ENCODE measurements at places on chromosomes 4 and X. TPM values are rescaled to one million over a fixed set of nuclear protein-coding genes. Genes with fewer than 3 reads are reported as not detected.
A peak's percentile ranks its signal among the peaks of the same experiment; 100 is the strongest.

DNA sequence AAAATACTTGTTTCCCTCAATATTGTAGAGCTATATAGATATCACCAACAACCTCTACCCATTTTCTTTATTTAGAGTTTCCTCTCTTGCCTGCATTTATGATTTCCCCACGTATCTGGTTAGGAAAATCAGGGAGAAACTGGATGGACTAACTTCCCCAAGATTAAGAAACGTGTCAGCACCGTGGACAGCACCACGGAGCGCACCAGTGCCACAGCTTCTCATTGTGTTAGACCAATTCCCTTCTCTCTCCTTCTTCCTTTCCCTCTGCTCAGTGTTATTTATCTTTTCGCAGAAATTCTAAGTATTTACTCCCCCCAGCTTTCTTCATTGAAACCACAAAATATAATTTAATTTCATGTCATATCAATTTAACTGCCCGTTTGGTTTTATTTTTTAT lies 568.6 kb upstream of the BOD1L1 start:
- DNase-seq: no peak

GRCh38 chr4:53866055-53866454 lies 198.3 kb downstream of the CHIC2 start:
- no peak for DNase-seq

- DNase-seq: no peak
These were observed at the start of gene STK32B for GRCh38 chr4:5051278-5052203. Gene STK32B, plus strand, starts transcription at chr4:5051480.

DNA sequence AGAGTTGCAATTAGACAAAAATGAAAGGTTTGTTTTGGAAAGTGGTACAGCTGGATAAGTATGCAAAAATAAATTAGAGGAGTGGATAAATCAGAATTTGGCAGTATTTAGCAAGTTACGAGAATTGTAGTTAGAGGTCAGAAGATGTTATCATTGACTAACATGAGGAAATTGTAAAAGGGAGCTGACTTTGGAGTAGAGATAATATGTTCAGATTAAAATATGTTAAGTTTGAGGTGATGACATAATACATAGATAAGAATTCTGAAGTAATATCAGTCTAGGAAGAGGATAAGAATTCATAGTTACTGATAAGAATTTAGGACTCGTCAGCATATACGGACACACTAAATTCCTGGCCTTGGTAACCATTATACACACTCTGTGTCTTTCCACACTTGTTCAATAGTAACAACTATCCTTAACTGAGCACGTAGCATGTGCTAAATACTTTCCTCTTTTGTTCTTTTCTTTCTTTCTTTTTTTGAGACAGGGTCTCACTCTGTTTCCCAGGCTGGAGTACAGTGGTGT lies 4.1 kb upstream of the EPGN start:
- DNase-seq: no peak

GRCh38 chr4:112060212-112060611 lies 85.0 kb upstream of the FAM241A start:
- DNase-seq: no peak

DNA sequence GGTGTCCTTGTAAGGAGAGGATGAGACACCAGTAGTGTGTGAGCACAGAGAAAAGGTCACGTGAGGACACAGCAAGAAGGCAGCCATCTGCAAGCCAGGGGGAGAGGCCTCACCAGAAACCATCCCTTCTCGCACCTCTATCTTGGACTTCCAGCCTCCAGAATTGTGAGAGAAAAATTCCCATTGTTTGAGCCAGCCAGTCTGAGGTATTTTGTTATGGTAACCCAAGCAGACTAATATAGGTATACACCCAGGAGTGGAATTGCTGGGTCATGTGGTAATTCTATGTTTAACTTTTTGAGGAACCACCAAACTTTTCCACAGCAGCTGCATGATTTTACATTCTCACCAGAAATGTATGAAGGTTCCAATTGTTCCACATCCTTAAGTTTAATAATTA lies 25.6 kb downstream of the ZDHHC9 start:
- DNase-seq: no peak

DNA sequence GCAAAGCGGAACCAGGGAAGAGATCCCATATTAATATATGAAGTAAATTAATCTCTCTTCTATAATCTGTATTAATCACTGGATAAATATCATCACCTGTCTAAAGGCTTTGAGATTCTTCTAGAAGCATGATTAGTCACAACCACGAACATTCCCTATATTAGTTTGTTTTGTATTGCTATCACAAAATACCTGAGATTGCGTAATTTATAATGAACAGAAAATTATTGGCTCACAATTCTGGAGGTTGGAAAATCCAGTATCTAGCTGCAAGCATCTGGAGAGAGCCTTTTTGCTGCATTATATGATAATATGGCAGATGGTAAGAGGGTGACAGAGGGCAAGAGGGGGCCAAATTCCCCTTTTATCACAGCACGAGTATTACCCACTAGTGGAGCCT lies 532.6 kb upstream of the EPHA5 start:
- DNase-seq: no peak

GRCh38 chr4:171639540-171639939 lies 173.7 kb upstream of the GALNTL6 start:
- DNase-seq: no peak

DNA sequence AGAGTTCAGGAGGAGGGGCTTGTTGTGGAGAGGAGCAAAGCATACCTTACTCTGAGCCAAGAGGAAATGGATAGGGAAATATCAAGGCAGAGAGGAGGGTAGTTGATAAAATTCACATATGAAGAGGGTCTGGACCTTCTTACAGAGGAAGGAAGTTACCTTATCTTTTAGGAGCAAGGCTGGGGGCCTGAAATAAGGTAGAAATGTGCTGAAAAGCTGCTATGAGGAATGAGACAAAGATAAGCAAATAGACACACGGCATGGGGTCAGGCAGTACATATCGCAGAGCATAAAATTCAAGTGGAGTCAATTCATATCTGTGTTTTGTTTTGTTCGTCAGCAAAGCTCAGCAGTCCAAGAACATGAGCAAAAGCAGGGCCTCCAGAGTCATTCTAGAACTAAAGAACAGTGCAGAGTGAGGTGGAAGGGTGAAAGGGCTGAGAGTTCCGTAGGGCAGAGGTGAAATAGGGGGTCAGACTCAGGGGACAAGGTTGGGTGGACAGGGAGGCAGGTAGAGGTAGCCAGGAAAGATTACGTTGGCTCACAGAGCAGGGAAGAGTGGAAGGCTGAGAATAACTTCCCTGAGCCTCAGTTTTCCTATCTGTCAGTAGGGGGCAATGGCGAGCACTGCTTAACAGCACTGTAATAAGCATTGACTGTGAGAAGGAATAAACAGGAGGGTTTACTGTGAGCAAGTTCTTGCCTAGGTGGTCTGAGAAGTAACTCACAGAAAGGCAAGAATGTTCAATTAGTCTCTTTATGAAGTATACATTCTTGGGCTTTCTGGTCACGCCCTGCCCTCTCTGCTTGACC lies 9.2 kb downstream of the VSIG4 start:
- peak; percentile 73 for DNase-seq

DNA sequence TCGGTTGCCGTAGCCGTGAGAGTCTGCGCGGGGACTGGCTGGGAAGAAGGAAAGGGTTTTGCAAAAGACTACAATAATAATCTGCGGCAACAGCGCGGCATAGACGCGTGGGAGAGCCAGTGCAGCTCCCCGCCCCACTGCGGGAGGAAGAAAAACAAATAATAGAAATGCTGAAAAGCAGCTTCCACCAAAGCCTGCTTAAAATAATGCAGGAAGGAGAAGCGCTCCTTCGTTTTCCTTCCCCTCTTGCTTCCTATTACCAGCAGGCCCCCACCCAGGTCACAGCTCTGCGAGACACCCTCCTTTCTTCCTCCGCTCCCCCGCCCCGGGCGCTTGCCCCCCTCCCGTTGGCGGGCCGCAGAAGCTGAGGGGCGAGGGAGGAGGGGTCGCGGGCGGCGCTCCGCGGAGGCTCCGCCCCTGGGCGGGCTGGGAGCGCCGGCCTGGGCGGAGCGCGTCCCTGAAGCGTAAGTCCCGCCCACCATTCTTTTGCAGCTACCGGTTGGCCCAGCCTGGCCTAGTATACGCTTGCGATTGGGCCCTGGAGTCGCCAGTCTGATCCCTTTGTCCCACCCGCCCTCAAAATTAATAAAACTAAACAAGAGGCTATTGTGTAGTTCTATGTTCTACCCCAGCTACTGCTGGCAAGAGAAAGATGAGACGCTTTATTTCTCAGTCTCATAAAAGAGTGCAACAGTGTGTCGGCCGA lies 636 bp upstream of the AMOT start:
- peak; percentile 81 for DNase-seq

GRCh38 chr4:21013501-21013900 lies 313.2 kb downstream of the PACRGL start:
- no peak for DNase-seq

The AWAT2 gene
- not detected for total RNA-seq

The SLC2A9 gene
- total RNA-seq: 1.8 TPM

The CXXC4 gene
- not detected for total RNA-seq

GRCh38 chr4:139664442-139664841 lies 1.2 kb upstream of the MGST2 start:
- no peak for DNase-seq

The MGARP gene
- total RNA-seq: not detected

DNA sequence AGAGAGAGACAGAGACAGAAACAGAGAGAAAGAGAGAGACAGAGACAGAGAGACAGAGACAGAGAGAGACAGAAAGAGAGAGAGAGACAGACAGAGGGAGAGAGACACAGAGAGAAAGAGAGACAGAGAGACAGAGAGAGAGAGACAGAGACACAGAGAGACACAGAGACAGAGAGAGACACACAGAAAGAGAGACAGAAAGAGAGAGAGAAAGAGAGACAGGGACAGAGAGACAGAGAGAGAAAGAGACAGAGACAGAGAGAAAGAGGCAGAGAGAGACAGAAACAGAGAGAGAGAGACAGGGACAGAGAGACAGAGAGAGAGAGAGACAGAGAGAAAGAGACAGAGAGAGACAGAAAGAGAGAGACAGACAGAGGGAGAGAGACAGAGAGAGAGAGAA lies 52.9 kb downstream of the CRLF2 start:
- no peak for DNase-seq

The FMR1NB gene
- total RNA-seq: not detected

GRCh38 chr4:184309241-184310170 lies 91.8 kb upstream of the ENPP6 start:
- DNase-seq: no peak

DNA sequence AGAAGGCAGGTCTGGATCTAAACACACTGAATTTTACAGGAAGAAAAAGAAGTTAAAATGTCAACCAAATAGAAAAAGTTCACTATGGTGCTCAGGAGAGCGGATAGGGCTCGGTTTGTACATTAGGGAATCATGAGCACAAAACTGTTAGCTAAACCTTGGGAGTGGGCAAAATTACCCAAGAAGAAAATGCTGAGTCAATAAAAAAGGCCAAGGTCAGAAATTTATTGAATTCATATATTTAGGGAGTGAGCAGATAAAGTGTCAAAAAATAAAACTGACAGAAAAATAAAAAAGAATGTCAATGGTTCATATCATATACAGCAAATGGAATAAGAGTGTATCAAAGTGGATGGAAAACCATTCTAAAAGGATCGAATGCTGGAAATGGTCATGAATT lies 452.5 kb upstream of the SMIM31 start:
- DNase-seq: no peak

DNA sequence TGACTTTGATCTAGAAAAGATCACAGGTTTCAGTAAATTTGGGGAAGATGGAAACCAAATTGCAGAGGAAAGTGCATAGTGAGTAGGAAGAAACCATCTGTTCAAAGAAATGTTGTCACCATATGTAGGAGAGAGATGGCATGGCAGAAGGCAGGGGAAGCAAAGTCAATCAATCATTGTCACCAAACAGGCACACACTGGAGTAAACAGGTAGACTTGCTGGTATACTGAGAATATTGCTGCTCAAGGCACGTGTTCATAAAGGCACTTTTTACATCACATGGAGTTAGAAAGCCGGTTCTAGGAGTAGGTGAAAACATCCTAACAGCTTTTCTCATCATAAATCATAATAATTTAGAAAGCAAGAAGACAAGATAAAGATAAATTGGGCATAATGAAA lies 550.5 kb upstream of the FAT1 start:
- no peak for DNase-seq

GRCh38 chr4:121278811-121279368 lies 101.9 kb downstream of the QRFPR start:
- DNase-seq: no peak

DNA sequence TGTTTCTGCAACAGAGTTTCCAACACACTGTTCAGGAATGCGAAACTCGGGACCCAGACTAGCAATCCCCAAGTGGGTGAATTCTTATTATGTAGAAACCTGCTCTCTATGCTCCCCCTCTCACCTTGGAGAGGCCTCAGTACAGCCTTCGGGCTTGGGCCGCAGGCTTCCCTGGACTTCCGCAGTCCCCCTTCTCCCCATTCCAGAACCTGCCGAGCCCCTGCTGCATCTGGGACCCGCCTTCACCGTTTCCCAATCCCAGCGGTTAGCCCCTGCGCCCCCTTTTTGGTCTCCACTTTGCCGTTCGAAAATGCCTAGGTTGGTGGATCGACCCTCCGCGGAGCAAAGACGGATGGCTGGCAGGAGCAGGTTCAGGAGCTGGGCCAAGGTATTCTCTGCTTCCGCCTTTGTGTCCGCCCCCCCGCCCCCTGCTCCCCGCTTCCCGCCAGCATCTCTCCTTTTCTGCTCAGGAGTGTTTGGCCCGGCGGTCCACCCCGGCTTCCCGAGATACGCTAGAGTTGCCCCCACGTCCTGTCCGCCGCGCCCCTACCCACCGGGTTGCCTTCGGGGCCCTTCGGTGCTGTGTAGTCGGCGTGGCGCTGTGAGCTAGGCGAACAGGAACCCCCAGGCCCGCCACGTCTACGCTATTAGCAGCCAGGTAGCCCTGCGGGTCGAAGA lies 11.5 kb downstream of the HAND2 start:
- DNase-seq: no peak

DNA sequence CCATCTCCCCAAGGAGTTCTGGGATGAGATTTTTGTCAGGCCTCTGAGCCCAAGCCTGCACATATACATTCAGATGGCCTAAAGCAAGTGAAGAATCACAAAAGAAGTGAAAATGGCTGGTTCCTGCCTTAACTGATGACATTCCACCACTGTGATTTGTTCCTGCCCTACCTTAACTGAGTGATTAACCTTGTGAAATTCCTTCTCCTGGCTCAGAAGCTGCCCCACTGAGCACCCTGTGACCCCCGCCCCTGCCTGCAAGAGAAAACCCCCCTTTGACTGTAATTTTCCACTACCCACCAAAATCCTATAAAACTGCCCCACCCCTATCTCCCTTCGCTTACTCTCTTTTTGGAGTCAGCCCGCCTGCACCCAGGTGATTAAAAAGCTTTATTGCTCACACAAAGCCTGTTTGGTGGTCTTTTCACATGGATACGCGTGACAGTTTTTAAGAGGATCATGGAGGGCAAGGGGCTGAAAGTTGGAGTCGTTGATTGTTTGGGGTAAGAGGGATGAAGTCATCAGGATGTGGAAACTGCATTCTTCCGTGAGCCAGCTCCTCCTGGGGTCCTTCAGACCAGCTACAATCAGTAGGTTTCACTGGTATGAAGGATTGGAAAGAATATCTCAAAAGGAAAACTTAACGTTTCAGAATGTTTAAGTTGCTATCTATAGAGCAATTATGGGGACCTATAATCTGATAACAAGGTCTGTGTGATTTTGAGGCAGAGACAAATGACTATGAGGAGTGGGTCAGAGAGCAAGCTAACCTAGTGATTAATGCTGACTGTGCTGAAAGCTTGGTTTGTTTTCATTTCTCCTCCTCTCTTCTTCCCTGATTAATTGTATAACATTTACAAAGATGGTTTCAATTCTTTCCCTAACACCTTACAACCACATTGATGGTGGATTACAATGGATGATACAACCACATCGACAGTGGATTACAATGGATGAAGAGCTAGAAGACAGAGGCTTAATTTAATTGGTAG lies 28.6 kb upstream of the MAGEA11 start:
- no peak for DNase-seq
